Foreskin fibroblast (primary cell): ENCODE measurements at places on chromosomes 11 and 22.

DNA sequence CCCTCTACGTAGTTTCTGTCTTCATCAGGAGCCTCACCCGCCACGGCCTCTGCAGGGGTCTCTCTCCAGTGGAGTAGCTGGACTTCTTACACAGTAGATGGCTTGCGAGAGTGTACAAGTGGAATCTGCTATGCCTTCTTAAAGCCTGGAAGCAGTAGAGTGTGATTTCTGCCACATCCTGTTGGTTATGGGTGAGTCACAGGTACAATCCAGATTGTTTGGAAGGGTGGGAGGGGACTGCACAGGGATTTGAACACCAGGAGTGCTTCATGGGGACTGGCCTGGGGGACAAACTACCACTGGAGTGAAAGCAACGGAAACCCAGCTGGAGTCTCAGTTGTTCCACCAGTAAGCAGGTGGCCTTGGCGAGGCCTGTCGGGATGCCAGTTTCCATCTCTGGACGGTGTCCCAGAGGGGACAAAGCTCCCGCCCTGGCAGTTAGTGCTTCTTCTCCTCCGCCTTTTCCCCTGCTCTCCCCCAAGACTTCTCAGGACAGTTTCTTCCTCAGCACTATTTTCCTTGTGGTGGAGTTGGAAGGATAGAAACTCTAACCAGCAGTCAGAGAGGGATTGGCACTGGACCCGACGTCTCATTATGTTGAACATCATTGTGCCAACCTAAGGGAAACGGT lies 85.0 kb upstream of the RCN1 start:
- peak; percentile 6 for DNase-seq

- no peak for DNase-seq
Measured at GRCh38 chr22:46119093-46119728, 31.1 kb upstream of the PPARA start.

- no peak for DNase-seq
Measured at GRCh38 chr11:129734654-129735053, 81.0 kb upstream of the TMEM45B start.

GRCh38 chr11:57555393-57555792 lies 12.1 kb downstream of the UBE2L6 start:
- DNase-seq, result no peak

GRCh38 chr11:60347084-60347797 lies 20.2 kb downstream of the MS4A6E start:
- DNase-seq, result no peak

- DNase-seq, result no peak
Measured at GRCh38 chr11:35420371-35420770, 1.0 kb upstream of the SLC1A2 start.

- no peak for DNase-seq
Measured at GRCh38 chr11:130064596-130064995, 5.1 kb upstream of the APLP2 start.

DNA sequence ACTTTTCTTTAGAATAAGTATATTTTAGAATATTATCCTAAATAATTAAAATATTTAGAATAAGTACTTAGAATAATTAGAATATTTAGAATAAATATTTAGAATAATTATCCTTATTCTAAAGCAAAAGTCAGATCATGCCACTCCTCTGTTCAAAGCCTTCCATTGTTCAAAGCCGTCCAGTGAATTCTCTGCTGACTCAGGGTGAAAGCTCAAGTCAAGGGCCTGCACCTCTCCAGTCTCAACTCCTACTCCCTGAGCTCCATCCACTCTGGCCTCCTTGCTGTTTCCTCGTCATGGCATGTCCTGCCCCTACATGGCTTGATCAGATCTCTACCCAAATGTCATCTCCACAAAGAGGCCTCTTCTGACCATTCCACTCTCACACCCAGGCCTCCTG lies 30.0 kb downstream of the PLEKHA7 start:
- DNase-seq, result no peak

- no peak for DNase-seq
Measured at GRCh38 chr11:76316726-76317125, 64.2 kb downstream of the THAP12 start.

DNA sequence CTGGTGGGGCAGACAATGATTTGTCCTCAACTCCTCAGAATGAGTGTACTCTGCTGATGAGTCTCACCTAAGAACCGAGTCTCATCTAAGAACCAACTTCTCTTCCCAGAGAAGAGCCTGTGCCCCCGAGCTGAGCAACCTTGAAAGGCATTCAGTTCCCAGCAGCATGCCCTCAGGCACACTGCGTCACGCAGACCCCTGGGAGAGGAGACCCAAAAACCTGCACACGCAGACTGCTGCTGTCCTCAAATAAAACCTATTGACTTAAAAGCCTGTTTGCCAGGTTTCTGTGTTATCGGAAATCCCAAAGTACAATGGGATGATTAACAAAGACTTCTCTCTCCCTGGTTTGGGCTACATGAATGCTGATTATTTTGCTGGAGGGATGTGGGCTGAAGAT lies 121.2 kb downstream of the C11orf58 start:
- DNase-seq, result no peak

- DNase-seq, result no peak
Measured at GRCh38 chr11:134592391-134592990, 180.4 kb upstream of the B3GAT1 start.

- no peak for DNase-seq
Measured at GRCh38 chr11:57387289-57388030, 3.0 kb downstream of the PRG2 start.

DNA sequence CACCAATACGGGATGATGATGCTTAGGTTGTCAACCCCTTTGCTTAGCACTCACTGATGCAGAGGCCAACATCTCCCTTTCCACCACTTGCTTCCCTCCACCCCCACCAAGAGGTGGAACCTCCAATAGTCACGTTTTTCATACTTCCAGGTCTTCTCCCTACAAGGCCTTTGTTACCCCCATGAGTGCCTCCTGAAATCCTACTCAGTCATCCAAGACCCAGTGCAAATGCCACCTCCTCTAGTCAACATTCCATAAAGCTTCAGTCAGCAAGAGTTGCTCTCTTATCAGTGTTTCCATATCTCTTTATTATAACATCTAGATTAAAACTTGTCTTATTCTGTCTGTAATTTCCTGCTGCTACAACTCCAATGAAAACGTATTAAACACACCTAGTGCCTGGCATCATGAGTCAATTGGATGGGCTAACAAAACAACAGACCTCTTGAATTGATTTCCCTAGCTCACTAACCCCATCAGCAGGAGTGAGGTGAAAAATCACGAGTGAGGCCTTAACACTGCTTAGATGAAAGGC lies 370.7 kb upstream of the CCDC90B start:
- no peak for DNase-seq
